ENCODE measurements at places on chromosomes 13 and 19.

GRCh38 chr19:41437944-41438574 lies 1.7 kb downstream of the DMAC2 start:
- no peak for DNase-seq

DNA sequence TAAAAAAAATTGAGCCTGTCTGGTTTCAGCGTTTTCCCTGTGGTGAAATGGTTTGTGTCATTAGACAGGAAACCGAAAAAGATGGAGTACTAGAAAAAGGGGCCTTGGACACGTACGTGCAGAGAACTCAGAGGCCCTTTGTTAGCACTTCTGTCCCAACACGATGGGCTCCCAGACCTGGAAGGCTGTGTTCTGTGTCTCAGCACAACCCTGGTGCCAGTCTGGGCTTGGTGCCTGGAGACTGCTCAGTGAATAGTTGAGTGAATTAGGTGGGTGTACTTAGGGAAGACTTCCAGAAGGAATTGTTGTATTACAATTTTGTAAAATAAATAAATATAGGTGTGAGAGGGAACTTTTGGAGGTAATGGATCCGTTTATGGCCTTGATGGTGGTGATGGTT lies 8.7 kb downstream of the ZNF71 start:
- DNase-seq: no peak

DNA sequence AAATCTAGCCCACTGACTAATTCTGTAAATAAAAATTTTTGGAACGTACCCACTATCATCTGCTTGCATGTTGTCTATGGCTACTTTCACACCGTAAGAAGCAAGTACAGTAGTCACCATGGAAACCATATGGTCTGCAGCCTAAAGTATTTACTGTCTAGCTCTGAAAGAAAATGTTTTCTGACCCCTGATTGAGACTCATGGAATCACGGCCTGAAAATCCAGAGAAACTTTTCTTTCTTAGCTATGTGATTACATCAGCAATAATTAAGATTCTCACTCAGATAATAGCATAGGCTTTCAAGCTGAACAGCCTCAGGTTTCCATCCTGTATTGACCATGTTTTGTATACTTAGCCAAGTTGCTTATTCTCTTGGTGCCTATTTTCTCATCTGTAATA lies 264.6 kb downstream of the NHLRC3 start:
- no peak for DNase-seq

DNA sequence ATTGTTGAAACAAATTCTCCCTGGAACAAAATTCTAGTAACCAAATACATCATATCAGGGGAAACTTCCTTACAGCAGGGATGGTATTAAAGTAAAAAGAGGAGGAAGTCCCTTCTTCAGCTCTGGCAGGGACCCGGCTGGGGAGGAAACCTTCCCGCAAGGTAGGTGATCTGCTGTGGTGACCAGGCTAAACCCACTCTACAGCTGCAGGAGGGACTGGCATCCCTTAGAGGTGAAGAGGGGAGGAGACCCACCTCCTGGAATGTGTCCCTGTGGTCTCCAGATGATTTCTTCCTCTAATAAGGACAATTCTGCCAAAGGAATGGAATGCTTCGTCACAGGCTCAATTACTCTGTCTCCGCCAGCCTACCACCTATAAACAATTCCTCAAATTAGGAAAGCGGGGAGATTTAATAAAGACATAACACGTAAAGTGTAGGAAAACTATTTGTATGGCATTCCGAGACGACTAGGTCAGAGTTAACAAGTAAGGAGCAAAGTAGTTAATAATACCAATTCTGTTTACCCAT lies 637 bp upstream of the PDS5B start:
- no peak for DNase-seq

GRCh38 chr19:42965176-42965575 lies 28.2 kb upstream of the PSG7 start:
- DNase-seq: no peak

DNA sequence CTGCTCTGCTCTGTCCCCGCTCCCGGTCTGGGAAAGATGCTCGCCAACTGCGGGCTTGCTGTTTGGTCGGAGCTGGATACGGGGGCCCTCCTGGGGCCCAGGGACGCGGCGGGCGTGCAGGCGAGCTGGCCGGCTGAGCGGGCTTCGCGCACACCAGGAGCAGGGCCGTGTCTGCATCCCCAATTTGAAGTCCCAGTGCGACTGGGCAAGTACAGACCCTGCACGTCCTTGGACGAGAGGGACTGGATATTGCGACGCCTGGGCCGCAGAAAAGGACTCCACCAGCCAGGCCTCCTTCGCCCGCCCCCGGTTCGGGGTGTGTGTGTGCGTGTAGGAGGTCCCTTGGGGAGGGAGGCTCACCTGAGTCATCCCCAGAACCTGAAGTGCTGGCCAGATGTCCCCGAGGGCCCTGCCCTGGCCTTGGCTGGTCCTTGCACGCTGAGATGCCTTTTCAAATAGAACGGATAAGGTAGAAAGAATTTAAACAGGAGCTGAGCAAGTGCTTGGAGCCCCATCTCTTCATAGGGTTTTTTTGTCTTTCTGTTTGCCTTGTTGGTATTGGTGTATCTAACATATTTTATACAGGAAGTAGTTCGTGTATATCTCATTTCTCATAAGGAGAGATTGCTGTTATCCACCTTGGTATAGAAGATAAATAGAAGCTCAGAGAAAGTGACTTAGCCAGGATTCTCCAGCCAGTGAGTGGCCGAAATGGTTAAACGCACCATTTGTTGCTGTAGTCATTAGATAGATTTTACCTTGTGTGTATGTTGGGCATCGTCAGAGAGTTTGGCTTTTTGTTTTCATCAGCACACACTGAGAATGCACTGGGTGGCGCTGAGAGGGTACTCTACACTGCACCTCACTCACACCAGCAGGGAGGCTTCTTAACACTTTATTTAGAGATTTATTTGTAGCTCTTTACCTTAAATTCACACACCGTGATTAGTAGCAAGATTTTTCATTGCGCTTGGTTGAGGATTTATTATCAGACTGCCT lies 1.1 kb downstream of the NAXD start:
- no peak for DNase-seq

GRCh38 chr13:37392389-37392788 lies 206.2 kb downstream of the POSTN start:
- DNase-seq: no peak

GRCh38 chr19:7515645-7516151 lies at the start of gene ZNF358:
ZNF358 (plus strand) TSS chr19:7516103; CDS start chr19:7519243, 3,140 bp downstream.
- DNase-seq: no peak

DNA sequence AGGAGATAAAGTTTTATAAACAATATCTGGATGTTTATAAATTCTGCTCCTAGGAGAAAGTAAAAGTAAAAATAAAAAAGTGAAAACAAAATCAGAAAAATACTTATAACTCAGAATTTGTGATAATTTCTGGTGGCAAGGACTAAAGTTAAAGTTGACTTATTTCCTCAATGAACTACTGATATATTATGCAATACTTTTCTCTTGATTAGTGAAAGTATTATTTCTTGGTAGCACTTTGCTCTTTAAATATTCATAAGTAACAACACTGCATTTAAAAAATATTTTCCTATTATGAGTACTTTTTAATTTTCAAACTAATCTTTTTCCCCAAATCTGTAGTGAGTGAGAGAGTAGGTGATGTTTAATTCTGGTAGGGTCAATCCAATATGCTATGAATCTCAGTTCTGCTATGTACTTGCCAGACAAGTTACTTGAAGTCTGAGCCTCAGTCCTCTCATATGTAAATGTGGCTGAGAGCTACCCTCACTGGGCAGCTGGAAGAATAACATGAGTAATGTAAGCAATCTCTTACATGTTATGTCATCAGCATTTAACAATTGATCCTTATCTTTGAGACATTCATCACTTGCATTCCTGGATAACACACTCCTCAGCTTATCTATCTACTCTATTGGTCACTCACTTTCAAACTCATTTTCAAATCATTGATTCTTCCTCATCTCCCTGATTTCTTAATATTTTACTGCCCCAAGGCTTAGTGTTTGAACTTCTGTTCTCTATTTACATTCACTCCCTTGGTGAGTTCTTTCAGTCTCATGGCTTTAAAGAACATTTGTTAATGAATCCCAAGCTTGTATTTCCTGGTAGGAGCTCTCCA lies 239.0 kb downstream of the RGCC start:
- DNase-seq: no peak

- DNase-seq: no peak
Observed at GRCh38 chr19:4378886-4379285, 21.5 kb downstream of the SH3GL1 start.

GRCh38 chr13:109778102-109778542 lies 8.3 kb downstream of the IRS2 start:
- no peak for DNase-seq

DNA sequence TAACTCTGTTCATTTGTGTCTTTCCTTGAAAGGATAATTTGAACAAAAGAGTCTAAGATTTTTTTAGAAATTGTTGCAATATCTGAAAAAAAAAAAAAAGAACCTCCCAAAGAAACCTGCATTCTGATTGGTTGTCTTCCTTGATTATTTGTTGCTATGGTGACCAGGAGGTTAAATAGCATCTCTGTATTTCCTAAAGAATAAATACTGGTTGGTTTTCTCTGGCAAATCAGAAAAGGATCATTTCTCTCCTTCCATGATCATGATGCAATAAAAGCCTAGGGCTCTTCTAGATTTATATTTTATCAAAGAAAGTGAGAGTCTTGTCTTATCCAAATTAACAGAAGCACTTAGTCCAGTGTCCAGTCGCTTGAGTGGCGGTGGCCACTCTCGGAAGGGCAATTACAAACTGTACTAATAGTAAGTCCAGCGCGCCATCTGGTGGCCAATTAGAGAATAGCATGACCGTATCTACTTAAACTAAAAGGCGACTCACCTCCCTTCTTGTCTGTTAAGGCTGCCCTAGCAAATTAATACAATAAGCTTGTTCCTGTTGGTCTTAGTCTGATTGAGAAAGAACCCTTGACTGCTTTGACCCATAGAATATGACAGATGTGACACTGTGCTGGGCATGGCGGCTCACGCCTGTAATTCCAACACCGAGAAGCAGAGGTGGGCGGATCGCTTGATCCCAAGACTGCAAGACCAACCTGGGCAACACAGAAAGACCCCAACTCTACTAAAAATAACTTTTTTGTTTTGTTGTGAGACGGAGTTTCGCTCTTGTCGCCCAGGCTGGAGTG lies 47.0 kb upstream of the PNMA8B start:
- DNase-seq: peak; percentile 67

- DNase-seq: no peak
Observed at GRCh38 chr19:32581705-32582179, 752 bp downstream of the PDCD5 start.

GRCh38 chr19:49594993-49595818 lies 4.2 kb downstream of the PRR12 start:
- DNase-seq: no peak

GRCh38 chr13:98598043-98598442 lies 21.1 kb upstream of the STK24 start:
- no peak for DNase-seq

GRCh38 chr13:51396352-51396751 lies 56.5 kb downstream of the INTS6 start:
- DNase-seq: no peak

Measured in stimulated activated CD4-positive, alpha-beta T cell treated with anti-CD3 and anti-CD28 coated beads, Interleukin-15, amount 100 ng/mL, for 48 hours (primary cell).